Heart left ventricle (tissue), 16 donors: ENCODE measurements at places on chromosomes 7 and 10. TPM values are rescaled to one million over a fixed set of nuclear protein-coding genes. Genes with fewer than 3 reads are reported as not detected.

PDCD11 gene
- 12.5 TPM for total RNA-seq

INMT gene
- total RNA-seq = 22.7 TPM

IKZF1 gene
- 3.5 TPM for total RNA-seq

CPVL gene
- total RNA-seq = 138 TPM

TEX47 gene
- not detected for total RNA-seq

AOC1 gene
- 0.69 TPM for total RNA-seq

FAM241B gene
- total RNA-seq = 5.1 TPM

ZNF467 gene
- 6.0 TPM for total RNA-seq

PNLIPRP1 gene
- 1.5 TPM for total RNA-seq

ECHDC3 gene
- total RNA-seq = 554 TPM

PRKCQ gene
- total RNA-seq = 0.06 TPM

PLAC9 gene
- total RNA-seq = 33.8 TPM

MOGAT3 gene
- not detected for total RNA-seq

NKX1-2 gene
- total RNA-seq = not detected

AKR1D1 gene
- total RNA-seq = not detected

CASP2 gene
- 14.0 TPM for total RNA-seq

GIMAP4 gene
- 31.5 TPM for total RNA-seq
